CD4-positive, alpha-beta T cell treated with Interleukin-15 for 4 hours (primary cell): ENCODE measurements at places on chromosomes 3 and 15.

GRCh38 chr3:115068799-115069198 lies 78.3 kb downstream of the ZBTB20 start:
- no peak for DNase-seq

DNA sequence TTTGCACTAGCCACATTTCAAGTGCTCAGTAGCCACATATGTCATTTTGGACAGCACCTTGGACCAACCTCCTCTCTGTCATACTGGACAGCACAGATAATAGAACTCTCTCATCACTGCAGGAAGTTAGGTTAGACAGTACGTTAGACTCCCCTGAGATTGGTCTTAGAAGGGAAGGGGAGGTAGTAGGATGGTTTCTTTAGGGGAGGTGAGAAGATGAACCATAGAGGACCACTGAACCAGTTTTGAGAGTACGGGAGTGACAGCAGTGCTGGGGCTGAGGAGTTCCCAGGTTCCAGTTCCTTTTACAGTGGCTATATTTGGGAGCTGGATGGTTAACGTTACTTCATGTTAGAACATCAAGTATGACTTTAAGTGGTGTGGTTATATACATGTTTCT lies 7.8 kb downstream of the LRCH3 start:
- DNase-seq = no peak

DNA sequence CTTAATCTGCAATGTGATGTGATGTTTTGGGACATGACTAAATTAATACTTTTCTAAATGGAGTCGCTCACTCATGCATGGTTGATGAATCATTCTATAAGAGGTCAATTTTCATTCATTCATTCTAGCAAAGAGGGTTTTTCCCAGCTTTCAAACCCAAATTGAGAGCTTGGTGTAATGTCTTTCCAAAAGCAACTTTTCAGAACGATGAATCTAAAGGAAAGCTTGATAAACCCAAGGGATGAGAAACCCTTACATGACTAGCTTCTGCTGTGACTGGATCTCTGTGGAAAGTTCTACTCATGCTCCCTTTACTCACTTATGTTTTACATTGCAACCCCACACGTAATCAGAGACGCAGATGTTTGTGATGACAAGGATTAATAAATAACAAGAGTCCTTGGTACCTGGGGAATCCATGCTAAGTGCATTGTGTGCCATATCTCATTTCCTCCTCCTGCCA lies 47.7 kb downstream of the PDZRN3 start:
- DNase-seq = no peak

GRCh38 chr3:147651107-147651778 lies 242.1 kb downstream of the ZIC1 start:
- DNase-seq = no peak

DNA sequence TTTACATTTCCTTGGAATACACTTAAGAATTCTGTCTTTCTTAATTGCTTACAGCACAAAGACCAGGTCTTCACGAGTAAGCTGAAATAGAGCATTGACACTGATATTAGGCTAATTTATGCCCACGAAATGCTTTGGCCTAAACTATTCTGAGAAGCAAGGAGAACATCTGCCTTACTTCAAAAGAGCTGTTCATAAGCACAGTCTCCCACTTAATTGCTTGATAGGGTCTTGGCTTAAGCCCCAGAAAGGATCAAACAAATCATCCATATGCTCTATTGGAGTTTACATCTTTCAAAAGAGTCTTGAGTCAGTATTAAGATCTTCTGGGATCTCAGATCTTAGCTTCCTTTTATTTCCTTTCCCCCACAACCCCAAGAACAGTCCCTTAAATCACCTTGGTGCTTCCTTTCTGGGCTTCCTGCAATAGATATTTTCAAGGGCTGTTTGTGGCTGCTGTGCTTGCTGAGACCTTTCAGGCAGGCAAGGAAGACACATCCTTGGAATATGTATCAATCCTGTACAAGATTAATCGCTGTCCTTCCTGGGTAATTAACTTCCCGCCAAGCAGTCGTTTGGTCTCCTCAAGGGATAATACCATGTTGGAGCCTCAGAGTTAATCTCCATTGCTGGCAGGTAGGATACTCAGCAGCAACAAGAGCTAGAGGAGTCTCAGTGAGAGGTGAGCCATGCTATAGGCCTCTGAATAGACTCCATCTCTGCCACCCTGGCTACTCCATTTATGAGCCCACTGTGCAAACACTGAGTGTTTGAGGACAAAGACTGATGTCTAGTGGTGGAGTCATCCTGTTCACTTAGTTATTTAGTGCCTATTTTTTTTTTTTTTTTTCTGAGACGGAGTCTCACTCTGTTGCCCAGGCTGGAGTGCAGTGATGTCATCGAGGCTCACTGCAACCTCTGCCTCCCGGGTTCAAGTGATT lies 37.1 kb downstream of the TMEM158 start:
- no peak for DNase-seq

- DNase-seq = no peak
Measured at GRCh38 chr3:23203708-23204330, 692 bp downstream of the UBE2E2 start.

DNA sequence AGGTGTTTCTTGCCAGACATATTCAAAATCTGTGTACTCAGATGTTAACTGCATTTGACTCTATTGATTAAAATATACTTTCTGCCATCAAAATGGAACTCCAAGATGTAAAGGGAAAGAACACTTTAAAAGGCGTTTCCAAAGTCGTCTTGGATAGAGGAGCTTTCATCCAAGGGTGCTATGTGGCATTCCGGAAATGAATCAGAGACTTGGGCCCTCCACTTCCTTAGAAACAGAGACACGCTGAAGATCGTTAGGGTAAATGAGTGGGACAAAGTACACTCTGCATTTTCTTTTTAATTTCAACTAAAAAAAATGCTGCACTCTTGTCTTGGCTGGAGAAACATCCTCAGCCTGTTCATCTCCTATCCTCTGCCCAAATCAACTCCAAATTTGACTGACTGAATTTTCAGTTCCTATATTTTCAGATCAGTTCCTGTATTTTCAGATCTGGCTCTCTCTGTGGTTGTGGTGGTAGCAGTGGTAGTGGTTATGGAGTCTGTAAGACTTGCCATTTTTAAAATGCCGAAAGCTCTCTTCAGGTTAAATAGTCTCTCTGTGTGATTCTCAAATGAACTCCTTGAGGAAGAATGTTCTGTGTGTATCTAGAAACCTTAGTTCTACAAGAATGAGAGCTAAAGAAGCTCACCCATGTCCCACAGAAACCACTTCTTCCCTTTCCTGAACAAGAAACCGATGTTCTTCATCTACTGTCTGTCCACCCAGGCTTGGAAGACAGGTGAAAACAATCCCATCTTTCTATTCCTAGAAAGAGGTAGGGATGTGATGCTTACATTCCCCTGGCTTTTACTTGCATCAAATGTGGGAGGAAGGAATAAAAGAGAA lies 156.8 kb upstream of the ICE2 start:
- DNase-seq = no peak

DNA sequence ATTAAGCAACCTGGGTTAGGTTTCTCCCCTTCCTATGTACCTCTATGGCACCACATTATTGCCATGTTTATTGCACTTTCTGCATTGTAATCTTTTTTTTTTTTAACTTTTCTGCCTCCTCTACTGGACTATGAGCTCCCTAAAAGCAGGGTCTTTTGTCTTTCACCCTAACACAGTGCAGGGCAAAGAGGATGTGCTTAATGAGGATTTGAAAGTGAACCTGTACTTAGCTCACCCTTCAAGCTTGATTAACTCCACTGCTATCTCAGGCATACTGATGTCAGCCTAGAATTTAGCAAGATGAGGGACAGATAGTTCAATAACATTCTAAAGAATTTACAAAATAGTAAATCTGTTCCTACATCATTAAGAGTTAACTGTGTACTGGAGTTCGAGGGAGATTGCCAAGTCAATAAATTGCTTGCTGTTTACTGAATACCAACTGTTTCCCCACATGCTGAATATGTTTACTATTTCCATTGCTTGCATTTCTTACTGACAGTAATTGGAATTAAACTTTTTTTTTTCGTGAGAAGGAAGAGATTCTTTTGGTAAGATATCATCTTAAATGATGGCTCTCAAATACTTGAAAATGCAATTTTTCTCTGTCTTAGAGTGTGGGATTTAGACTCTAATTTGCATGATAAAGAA lies 15.7 kb upstream of the PPARG start:
- DNase-seq = no peak

- no peak for DNase-seq
Measured at GRCh38 chr15:28075573-28075972, 23.5 kb downstream of the OCA2 start.

DNA sequence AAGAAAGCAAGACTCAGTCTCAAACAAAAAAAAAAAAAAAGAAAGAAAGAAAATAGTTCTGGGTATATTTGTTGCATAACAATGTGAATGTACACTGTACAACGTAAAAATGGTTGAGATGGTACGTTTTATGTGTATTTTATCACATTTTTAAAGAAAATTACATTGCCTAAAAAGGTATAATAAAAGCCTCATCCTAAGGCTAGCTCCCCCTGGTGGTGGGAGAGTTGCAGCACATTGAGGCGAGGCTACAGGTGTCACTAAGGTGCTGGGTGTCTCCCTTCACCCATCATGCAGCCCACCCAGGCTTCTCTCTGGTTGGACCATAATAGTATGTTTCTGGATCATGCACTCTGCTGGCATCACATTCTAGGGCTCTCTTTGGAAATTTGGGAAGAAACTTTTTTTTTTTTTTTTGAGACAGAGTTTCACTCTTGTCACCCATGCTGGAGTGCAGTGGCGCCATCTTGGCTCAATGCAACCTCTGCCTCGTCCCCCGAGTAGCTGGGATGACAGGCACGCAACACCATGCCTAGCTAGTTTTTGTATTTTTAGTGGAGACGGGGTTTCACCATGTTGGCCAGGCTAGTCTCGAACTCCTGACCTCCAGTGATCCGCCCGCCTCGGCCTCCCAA lies 12.4 kb upstream of the RAB11A start:
- DNase-seq = peak; percentile 87

DNA sequence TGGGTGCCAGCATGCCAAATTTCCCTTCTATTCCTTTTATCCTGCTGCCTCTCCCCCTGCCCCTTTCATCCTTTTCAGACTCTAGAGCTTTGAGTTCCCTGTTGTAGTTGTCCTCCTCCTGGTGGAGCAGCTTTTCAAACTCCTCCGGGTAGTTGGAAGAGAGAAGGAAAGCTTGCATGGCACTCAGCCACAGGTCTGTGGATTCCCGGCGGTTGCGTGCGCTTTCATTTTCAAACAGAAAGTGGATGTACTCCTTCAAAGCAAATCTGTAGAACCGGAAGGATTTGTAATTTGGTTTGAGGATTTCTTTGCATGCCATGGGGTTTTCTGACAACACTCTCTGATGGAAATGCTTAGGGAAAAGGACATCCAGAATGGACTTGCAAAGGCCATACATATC lies 68.1 kb upstream of the DCLK3 start:
- DNase-seq = no peak

DNA sequence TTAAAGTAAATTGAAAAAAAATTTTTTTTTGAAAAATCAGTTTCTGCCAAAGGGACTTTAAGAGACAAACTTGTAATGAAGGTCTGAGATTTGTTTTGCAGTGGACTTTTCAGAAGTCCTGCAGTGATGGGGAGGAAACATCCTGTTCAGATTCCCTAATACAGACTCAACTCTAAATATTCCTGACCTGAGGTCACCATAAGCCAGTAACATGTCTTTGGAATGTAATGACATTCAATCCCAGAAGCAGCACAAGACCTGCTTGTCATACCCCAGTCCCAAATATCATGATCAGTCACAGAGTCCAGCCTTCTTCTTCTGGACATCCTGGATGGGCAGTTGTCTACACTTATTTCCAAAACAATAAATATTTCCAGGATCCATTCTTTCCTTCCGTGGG lies 53.6 kb downstream of the TMEM39A start:
- no peak for DNase-seq

DNA sequence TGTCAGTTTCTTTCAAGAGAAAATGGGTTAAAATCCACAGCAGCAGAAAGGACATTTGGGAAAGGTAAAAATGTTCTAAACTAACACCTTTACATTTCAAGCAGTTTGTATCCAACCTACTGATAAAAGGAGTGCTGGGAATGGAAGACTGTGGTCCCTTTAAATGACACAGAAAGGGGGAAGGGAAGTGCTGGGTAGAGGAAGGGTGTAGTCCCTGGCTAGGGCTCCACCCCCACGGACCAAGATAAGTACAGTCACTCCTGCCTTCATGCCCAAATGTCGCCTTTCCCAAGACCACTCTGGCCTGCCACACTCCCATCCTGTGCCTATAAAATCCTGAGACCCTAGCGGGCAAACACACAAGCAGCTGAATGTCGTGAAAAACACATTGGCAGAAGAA lies 350.9 kb upstream of the POU1F1 start:
- DNase-seq = no peak

- DNase-seq = no peak
Measured at GRCh38 chr3:171654809-171655208, 155.5 kb downstream of the PLD1 start.

DNA sequence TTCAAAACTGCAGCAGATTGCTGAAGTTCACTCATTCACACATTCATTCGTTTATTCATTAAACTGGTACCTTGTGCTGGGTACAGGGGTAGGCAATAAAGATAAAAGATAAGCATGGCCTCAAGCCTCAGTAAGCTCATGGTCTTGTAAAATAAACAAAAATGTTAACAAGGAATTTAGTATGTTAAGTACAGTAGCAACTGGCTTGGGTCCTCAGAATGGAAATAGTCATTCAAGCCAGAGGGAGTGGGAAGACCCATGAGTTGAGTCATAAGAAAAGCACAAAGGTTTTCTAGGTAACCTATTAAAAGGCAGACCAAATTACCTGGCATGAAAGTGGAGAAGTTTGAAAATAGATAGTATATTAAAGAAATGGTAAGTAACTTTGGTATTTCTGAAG lies 163.3 kb downstream of the CDIN1 start:
- no peak for DNase-seq

- no peak for DNase-seq
Measured at GRCh38 chr15:42385206-42385979, 26.1 kb downstream of the CAPN3 start.

DNA sequence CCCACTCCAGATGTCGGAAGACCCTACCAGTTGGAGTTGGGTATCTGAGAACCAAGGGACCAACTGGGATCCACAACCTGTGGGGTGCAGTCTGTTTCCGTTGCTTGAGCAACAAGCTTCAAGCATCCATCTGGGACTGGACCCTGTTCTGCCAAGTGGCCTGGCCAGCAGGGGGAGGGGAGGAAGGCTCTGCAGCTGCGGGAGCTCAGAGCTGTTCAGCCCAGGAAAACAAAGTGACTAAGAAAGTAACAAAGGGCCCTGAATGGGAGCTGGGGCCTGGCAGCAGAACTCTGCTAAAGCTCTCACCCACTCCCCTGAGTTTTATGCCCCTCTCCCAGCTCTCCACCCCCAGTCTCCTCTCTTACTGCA lies 2.7 kb downstream of the TYRO3 start:
- DNase-seq = no peak

GRCh38 chr3:42505849-42506410 lies 3.5 kb downstream of the VIPR1 start:
- DNase-seq = no peak

DNA sequence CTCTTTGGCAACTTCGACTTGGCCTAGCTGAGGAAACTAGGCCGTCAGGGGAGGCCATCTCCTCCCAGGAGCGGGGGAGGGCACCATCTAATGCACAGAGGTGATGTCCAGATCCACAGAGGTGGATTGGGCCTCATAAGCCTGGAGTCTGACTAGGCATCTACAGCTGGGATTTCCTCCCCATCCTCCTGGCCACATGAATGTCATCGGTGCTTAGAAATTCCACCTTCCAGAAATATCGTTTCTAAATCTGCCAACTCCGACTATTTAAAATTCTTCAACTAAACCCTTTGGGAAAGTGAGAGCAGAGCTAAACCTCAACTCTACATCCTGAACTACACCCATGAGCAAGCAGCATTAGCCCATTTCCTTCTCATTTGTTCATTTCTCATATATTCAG lies 118.7 kb downstream of the WNT5A start:
- DNase-seq = no peak
